ENCODE measurements at places on chromosomes 6 and 20. TPM values are rescaled to one million over a fixed set of nuclear protein-coding genes. Genes with fewer than 3 reads are reported as not detected.

The SLC17A1 gene
- total RNA-seq: not detected

The LY6G6F gene
- not detected for total RNA-seq

The MCCD1 gene
- not detected for total RNA-seq

The FILIP1 gene
- not detected for total RNA-seq

The MEI4 gene
- not detected for total RNA-seq

The NTSR1 gene
- total RNA-seq: 10.6 TPM

The OPN5 gene
- total RNA-seq: not detected

The NRN1 gene
- total RNA-seq: not detected

The TFEB gene
- 5.5 TPM for total RNA-seq

The B3GAT2 gene
- total RNA-seq: not detected
